Fibroblast of skin of left biceps (primary cell): ENCODE measurements at places on chromosomes 7 and 10.
A peak's percentile ranks its signal among the peaks of the same experiment; 100 is the strongest.

DNA sequence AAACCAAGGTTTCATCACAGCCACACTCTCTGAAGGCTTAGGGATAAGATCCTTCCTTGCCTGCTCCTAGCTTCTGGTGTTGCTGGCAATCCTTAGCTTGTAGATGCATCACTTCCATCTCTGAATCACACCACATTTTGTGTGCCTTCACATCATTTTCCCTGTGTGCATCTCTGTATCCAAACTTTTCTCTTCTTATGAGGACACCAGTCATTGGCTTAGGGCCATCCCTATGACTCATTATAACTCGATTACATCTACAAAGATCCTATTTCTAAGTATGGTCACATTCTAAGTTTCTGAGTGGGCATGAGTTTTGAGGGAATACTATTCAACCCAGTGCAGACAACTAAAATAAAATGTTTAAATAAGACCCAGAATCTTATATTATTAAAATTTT, 121.7 kb downstream of the C7orf25 start:
- DNase-seq = peak; percentile 5

- DNase-seq = no peak
These were observed 275.3 kb downstream of the DNAJB6 start for GRCh38 chr7:157612009-157612663.

GRCh38 chr10:35135861-35136260, 9.2 kb downstream of the CREM start:
- DNase-seq = no peak

- no peak for DNase-seq
These were observed 262.1 kb downstream of the CREB5 start for GRCh38 chr7:28674359-28674782.

- no peak for DNase-seq
These were observed 19.1 kb upstream of the ARMS2 start for GRCh38 chr10:122435212-122435827.

- DNase-seq = no peak
These were observed 736 bp downstream of the SKIDA1 start for GRCh38 chr10:21524526-21525366.
